ENCODE measurements at places on chromosomes 11 and 22.

DNA sequence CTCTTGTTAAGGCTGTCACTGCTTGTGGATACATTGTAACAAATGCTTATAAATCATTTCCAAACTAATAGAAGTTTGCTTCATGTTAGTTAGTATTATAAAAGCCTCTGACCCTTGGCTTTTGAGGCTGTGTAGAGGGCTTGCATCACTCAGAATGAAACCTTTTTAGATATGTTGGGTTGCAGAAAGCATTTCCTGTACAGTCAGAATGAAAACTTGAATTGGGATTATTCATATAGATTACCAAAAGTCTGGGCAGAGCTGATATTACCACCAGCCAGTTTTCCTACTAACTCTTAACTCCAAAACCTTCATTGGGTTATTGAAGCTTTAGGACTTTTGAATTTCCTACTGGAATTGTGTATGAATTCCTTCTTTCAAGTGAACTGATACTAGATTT lies 12.0 kb downstream of the KMT2A start:
- no peak for DNase-seq

- DNase-seq, result peak; percentile 28
Measured at GRCh38 chr11:93330446-93330984, at the start of gene DEUP1. Gene DEUP1 (plus strand): TSS chr11:93330742. CDS start chr11:93332260, 1,518 bp downstream.

GRCh38 chr11:34145073-34145472 lies 39.6 kb downstream of the NAT10 start:
- no peak for DNase-seq

GRCh38 chr11:110301032-110301431 lies 4.6 kb upstream of the RDX start:
- no peak for DNase-seq

DNA sequence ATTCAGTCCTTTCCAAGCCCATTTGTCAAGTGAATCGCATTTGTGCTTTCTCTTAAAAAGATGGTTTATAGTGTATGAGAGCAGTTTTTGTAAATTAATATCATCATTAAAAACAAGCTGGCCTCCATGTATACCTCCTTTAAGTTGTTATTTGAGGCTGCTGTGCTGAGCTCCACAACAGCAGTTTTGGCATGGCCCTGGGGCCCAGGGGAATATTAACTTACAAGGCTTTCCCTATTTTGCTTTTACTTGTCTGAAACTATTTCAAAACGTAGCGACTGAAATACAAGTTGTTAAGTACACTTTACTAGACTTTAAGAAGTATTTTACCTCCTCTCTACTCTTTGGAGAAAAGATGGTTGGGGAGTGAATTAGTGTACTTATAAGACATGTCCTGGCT lies 4.9 kb upstream of the BARX2 start:
- no peak for DNase-seq

DNA sequence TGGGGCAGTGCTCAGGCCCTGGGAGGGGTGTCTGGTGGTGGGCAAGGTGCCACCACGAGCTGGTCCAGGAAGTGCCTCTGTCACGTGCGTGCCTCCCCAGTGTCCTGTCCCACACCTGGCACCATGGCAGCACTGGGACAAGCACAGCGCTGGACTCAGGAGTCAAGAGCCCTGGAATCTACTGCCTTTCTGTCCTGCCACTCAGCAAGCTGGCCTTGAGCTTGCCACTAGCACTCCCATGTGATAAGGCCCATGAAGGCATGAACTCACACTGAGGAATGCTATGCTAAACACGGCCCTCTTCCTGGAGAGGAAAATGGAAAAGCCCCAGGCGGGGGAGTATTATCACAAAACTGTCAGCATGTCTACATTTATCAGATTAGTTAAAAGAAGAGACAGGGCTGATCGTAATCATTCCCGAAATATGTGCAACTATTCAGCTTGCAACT lies 50.7 kb upstream of the SLC35C1 start:
- no peak for DNase-seq

DNA sequence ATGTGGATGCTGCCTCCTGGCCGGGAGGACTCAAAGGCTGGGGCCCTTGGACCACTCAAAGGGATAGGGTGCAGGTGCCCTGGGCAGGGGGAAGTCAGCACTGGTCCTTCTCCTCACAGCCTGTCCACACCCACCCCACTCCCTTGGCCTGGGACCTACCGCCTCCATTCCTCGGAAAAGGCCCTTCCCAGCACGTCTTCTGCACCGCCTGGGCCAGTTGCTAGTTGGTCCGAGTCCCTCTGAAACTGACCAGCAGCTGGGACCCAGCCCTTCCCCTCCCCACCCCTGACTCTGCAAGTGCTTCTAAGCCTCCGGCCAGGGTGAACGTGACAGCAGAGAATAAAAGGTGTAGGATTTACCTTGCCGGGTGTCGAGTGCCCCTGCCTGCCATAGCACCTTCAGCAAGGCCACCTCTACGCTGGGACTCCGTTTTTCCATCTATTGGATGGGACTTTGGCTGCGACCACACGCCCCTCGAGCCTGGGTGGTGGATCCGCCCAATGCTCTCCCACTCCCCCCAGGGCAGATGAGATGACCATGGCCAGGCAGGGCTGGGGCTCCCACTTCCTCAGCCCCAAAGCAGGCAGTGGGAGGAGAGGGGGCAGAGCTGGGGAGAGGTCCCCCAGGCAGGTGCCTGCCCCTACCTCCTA lies 37.3 kb downstream of the OSBPL5 start:
- DNase-seq, result no peak

DNA sequence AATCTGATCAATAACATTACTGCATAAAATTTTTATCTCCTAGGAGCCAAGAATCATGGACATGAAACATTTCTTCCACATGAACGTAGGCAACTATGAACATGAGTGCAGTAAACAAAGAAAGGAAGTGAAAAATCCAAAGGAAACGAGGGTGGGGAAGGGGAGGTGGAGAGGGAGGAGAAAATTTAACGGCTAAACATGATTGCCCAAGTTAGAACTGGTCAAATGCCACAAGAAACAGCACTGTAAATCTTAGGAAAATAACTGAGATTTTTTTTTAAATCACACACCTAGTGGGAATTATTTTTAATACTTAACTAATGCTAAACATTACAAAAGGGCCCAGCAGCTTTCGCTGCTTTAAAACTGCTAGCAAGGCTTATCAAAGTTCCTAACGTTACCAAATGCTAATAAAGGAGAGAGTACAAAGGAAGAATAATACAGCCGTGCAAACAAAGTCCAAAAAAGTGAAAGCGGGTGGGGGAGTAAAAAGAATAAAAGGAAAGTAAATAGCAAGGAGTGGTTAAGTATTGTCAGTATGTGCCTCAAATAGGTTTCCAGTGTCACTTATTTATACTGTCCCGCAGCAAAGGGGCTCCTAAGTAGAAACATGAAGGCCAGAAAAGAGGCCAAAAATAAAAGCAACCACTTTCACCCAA lies 13.7 kb downstream of the NARS2 start:
- DNase-seq, result no peak

GRCh38 chr11:16223558-16223957 lies 132.8 kb downstream of the SOX6 start:
- no peak for DNase-seq

DNA sequence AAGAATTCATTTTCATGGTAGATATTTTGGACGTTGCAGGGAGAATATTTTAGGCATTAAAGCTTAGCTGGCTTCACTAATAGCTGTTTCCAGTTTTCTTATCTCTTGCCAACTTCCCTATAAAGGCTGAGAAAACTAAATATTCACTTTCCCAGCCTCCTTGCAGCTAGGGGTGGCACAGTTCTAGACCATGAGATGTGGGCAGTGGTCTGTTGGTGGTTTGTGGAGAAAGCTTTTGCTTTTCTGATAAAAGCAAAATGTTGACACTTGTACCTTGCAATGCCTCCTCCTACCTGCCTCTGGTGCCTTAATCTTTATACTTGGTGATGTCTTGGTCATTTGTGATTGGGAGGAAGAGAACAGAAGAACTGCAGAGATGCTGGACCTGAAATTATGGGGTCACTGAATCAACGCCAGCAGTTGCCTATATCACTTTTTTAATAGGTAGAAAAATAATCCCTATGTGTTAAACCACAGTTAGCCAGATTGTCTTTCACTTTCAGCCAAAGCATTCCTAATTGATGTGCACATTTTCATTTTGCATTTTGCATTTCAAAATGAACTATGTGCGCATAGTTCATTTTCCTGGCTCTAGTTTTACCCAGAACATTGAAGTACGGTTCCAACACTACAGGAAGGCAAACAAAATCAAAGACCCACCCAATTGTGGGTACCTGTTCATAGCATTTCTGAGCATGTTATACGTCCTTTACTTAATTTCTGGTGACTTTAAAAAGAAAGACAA lies 24.9 kb upstream of the ABTB2 start:
- DNase-seq, result no peak

DNA sequence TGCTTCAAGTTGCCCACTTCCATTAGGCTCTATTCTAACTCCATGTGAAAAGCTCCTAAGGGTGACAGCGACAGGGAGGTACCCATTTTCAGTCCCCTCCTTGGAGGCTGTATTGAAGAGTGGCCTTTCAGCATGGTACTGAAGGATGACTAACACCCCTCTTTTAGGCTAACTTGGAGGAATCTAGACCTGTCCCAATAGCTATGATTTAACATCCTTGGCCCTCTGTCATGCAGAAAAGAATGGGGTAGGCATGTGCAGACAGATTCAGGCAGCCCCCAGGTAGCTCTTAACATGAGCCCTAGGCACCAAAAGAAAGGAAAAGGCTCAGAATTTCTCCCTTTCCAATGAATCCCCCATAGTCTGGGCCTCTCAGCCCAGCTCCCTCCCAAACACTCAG lies 89.3 kb upstream of the AMOTL1 start:
- DNase-seq, result no peak

GRCh38 chr11:124749912-124750311 lies 2.1 kb downstream of the VSIG2 start:
- no peak for DNase-seq

GRCh38 chr11:117514256-117514655 lies 186.6 kb downstream of the CEP164 start:
- no peak for DNase-seq

GRCh38 chr11:72245263-72245816 lies 1.4 kb upstream of the PHOX2A start:
- DNase-seq, result no peak

GRCh38 chr11:33377412-33378370 lies 120.5 kb downstream of the HIPK3 start:
- peak; percentile 58 for DNase-seq

GRCh38 chr22:31947296-31947695 lies 3.0 kb downstream of the YWHAH start:
- no peak for DNase-seq

DNA sequence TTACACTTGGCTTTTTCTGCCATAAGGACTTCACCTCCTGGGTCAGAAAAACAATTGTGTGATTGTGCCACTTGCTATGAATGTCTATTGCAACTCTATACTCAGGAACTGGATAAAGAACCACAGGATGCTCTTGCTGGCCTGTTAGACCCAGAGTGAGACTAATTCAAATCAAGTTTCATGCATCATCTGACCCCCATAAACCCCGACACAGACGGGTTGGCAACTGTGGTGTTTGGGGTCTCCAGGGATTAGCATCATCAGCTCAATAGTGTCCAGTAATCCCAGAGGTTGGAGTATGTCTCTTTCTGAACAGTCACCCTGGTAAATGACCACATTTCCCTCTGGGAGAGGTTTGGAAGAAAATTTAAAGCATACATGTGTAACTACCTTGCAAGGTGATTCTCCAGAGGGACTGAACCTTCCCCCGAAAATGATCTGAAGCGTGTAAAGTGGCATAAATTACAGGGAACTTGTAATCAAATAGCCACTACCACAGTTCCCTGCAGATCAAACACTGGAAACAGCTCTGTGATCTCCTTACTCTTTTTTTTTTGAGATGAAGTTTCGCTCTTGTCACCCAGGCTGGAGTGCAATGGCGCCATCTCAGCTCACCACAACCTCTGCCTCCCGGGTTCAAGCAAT lies 1097.6 kb downstream of the TBC1D22A start:
- DNase-seq, result no peak

GRCh38 chr11:85123752-85124231 lies 503.4 kb downstream of the DLG2 start:
- peak; percentile 1 for DNase-seq

- DNase-seq, result peak; percentile 66
Measured at GRCh38 chr11:97909614-97910399, 1110.9 kb upstream of the CNTN5 start.

DNA sequence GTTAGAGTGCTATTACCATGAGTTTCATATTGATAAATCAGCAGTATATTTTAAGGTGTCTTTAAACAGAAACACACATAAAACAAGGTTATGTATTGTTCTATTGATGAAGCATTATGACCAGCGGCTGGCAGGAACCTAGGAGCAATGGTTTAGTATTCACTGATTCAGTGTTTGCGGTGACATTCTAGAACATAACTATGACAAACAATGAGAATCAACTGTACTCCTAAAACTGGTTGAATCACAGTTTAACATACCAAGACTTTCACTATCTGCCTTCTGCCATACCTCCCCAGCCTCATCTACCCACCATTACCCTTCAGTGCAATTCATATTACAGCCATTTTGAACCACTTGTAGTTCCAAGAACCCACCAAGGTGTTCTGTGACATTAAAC lies 8.8 kb downstream of the HOATZ start:
- DNase-seq, result no peak

DNA sequence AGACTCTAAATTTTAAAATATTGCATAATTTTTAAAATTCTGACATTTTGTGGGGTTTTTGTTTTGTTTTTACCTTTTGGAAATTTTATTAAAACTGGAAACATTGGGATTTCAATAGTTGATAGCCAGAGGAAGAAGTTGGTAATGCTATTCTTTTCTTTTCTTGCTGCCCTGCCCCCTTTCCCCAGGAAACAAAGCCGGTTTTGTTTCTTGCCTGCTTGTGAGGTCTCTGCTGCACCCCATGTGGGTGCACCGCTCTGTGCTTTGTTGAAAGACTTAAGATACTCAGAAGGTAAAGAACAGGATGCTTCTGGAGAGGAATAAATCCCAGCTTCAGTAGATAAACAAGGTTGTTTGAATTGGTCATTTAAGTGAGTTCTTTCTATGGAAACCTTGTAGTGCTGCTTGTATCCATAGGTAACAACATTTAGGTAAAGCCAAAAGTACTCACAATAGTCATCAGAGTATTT lies 87.5 kb downstream of the YAP1 start:
- DNase-seq, result no peak

DNA sequence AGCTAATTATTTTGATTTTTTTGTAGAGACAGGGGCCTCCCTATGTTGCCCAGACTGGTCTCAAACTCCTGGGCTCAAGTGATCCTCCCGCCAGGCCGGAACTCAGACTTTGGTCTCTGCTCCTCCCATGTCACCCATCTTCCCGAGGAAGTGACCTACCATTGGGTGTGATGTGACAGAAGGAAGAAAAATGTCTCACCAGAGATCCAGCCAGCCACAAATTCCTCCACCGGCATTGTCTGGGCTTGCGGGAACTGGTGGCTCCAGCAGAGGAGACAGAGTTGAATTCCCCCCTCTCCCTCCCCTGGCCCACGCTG lies 772 bp downstream of the SLC25A45 start:
- peak; percentile 69 for DNase-seq

DNA sequence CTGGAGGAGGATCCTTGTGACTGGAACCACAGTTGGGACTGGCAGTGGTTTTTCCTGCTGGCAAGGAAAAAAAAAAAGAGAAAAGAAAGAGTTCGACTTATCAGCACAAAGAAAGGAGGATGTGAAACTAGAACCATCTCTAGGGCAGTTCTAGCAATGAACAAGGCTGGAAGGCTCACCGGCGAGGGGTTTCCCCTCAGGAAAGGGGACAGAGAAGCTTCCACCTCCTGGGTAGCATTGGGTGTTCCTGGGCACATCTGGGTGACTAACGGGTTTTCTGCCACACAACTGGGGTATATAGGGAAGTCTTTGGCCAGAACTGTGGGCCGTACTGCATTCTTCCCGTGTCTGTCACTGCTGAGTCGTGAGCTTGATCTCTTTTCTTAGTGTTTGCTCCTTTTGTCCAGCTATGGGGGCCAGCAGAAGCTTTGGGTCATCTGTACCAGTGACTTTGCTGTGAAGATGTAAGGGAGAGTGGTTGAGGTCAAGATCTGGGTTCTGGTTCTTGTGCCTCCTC lies 109.4 kb upstream of the OR4B1 start:
- peak; percentile 64 for DNase-seq
